Right hindlimb (tissue), 1 donor: ENCODE measurements at places on chromosomes 16 and 17.

DNA sequence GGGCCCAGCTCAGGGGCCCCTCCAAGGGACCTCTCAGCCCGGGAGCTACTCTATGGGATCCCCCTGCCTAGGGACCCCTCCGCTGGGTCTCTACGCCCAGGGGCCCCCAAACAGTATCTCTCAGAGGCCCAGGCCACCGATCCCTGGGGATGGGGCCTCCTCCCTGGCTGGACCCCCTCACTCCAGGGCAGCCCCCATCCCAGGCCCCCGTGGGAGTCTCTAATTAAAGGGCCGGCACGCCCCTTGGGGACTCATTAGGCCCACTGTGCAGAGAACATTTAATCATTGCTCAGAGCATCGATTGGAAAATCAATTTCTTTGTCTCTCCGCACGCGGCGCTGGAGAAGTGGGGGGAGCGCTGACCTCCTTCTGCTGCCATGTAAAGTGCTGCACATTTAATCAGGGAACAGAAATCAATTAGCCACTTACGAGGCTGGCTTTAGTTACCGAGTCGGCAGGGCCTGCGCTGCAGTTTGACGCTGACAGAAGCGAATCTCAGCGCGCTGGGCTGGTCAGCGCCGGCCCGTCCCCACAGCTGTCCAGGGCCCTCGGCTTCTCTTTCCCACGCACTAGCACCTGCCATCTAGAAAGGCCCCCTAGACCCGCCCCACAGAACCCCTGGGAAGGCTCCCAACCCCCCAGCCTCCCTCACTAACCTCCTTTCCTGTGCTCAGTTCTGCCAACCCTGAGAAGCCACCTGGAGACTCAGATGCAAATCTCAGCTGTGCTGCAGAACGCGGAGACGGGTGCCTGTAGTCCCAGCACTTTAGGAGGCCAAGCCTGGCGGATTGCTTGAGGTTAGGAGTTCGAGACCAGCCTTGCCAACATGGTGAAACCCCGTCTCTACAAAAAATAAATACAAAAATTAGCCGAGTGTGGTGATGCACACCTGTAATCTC, 20.2 kb upstream of the C1QL1 start:
- DNase-seq, result no peak

- DNase-seq, result peak; percentile 58
Measured at GRCh38 chr17:58338841-58339754, 10.5 kb upstream of the TSPOAP1 start.

GRCh38 chr16:2816751-2817339, at the start of gene PRSS21:
Gene PRSS21, plus strand, starts transcription at chr16:2817237. Its CDS starts 32 bp downstream, at chr16:2817269.
- DNase-seq, result peak; percentile 12

DNA sequence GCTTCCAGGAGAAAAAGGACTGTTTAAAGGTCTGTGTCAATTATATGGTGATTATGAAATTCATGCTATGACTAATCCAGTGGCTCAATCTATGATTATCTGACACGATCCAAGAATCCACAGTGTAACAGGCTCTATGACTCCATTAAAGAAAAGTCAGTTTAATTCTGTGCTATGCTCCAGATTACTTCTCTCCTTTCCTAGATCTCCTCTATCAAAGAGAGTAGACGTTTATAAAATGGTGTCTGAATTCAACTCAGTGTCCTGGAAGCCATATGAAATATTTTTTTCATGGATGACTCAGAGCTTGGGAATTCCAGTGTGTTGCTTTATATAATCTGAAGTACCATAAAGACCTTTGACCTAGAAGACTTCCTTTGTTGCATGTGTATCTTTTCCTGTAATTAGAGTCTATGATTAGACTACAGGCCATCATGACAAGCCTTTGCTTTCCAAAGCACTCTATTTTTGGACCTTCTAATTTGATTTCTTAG, 27.0 kb upstream of the NF1 start:
- DNase-seq, result no peak

DNA sequence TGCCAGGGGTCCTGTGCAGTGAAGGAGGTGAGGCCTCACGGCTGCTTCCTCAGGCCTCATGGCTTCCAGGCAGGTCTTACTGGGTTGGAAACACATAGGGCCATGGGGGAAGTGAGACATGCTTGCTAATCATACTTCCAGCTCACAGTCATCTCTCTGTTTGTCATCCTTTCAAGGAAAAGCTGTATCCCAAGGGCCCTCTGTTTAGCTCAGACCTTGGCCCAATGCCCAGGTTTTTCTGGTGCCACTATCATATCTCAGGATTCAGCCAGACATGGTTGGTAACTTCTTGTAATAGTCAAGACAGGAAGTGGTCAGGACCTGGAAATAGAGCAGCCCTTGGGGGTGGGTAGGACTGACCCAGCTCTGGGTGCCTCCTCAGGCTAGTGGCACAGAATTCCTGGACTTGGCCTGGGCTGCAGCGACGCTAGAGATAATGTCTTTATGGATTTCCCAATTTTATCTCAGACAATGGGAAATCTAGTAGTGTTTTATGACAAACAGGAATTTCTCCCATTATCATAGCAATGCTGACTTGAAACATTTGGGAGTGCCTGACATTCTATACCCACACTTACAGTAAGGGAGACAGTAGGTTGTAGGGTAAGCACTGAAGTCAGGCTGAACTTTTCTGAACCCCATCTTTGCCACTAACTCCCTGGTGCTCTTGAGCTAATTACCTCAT, 13.5 kb upstream of the ITGB3 start:
- peak; percentile 76 for DNase-seq

GRCh38 chr17:57009737-57010445, 32.0 kb downstream of the SCPEP1 start:
- DNase-seq, result no peak

DNA sequence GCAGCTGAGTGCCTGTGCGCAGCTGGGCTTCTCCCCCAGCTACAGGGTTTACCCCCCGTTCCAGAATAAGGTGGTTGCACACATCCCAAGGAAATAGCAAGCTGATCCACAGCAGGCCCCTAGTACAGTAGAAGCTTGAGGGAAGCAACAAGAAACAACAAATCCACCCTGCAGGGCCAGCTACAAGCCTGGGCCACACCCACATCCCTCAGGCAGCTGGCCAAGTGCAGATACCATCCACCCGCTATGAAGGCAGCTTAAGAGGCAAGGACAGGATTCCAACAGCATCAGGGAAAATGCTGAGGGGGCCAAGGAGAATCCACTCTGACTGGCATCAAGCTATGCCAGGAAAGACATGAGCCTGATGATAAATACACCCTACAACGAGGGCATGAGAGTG, 66.9 kb upstream of the RCVRN start:
- peak; percentile 83 for DNase-seq

DNA sequence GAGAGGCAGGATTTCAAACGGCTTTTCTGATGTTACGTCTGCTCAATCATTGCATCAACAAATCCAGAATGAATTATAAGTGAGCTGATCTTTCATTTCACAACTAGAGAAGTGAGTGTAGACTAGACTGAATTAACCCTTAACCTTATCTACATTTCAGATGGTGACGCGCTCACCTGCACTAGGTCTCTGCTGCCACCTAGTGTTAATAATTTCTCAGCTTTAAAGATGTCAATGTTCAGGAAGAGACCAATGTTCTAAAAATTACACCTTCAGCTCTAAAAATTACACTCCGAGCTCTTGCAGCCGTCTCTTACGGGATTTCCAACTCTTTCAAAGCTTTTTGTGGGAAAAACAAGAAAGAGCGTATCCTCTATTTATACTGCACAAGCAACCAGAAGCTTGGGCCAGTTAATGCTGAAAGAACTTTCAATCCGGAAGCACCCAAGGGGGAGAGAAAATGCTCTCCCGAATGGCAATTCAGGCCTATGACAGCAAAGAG, 88.2 kb upstream of the FA2H start:
- no peak for DNase-seq

DNA sequence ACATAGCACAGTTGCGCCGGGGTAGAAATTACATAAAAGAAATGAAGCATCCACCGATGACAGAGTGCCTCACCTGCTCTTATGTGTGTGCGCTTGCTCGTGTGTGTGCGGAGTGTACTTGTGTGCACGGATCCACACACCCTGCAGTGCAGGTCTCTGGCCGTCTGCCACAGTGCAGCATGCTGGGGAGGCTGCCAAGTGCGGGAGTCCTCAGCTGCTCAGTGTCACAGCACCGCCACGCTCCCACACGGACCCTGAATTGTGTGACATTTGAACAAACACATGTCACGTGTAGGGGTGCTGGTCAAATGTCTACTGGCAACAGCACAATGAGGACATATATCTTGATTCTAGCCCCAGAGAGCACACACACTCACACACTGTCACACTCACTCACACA, 243.0 kb upstream of the MYOCD start:
- peak; percentile 25 for DNase-seq

DNA sequence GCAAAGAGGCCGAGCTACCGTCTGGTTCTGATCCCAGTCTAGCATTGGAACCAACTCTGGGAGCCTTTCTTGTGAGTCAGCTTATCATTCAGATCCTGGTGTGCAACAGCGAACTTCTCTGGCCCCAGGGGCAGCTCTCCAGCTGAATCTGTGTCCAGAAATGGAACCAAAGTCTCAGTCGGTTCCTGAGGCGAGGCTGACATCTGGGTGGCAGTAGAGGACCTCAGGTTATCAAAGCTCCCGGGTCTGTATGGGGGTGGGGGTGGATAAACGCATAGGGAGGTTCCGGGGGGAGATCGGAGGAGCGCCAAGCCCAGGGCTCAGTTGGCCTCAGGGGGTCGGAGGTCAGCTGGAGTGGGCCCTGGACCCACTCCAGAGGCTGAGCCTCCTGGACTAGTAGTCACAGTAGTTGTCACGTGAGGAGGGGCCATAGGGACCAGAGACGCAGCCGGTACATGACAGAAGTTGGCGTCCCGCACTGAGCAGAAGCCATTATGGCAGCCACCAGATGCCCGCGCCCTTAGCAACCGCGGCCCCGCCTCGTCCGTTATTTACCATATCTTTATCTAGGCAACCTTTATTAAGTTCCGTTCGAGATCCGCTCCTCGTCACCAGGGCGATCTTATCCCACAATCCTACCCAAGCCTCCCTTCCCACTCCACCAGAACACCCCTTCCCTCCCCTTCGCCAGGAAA, 12.9 kb downstream of the RDM1 start:
- no peak for DNase-seq

DNA sequence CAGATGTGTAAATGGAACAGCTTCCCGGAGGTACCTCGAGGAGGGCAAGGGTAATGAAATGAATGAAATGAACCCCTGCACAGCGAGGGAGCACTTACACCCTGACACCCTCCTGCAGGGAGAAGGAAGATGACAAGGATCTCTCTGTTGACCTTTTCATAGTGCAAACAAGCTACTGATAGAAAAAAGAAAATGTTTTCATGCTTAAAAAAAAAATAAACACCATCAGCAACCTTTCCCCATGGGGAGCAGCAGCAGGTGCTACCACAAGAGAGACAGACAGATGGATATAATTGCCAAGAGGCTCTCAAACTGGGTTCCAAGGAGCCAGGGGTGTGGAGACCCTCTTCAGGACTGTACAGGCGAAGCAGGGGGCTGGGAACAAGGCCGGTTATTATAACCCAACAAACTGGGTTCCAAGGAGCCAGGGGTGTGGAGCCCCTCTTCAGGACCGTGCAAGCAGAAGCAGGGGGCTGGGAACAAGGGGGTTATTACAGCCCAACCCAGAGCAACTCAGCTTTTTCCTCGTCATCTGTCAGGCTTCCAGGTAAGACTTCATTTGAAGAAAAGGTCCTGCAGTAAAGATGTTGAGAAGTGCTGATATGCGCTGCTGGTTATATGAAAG, 718 bp upstream of the RPH3AL start:
- DNase-seq, result no peak

DNA sequence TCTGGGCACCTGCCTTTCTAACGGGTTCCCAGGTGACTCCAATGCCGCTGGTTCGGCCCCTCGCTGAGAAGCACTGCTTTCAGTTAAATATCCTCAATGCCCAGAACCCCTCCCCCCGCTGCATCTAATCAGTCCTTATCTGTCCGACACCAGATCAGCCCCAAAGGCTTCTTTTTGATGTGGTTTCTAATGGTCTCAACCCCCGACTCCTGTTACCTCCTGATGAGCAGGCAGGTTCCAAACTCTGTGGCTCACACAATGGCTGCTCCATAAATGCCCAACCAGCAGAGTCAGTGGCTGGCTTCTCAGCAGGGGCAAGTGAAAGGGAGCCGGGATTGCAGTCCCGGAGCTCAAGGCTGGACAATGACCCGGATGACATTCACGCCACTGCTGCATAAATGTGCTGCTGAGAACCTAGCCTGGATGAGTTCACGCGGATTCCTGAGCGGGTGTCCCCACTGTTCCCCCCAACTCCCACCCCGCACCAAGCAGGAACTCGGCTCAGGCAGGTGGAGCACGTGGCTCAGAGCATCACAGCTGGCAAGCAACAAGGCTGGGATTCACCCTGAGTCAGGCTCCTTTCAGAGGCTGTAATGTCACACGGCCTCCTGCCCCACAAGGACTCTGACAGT, 1.0 kb upstream of the SLC38A8 start:
- no peak for DNase-seq

GRCh38 chr16:12420661-12421209, 383.0 kb downstream of the CPPED1 start:
- DNase-seq, result no peak

GRCh38 chr17:27566671-27567562, 64.1 kb upstream of the LGALS9 start:
- no peak for DNase-seq

GRCh38 chr16:30570636-30571444, 674 bp downstream of the ZNF688 start:
- peak; percentile 66 for DNase-seq

GRCh38 chr17:72523491-72523890, 402.7 kb downstream of the SOX9 start:
- DNase-seq, result no peak

GRCh38 chr16:55856950-55857349, 18.2 kb downstream of the CES5A start:
- DNase-seq, result no peak

GRCh38 chr16:8849411-8850011, 19.3 kb downstream of the CARHSP1 start:
- DNase-seq, result peak; percentile 12

DNA sequence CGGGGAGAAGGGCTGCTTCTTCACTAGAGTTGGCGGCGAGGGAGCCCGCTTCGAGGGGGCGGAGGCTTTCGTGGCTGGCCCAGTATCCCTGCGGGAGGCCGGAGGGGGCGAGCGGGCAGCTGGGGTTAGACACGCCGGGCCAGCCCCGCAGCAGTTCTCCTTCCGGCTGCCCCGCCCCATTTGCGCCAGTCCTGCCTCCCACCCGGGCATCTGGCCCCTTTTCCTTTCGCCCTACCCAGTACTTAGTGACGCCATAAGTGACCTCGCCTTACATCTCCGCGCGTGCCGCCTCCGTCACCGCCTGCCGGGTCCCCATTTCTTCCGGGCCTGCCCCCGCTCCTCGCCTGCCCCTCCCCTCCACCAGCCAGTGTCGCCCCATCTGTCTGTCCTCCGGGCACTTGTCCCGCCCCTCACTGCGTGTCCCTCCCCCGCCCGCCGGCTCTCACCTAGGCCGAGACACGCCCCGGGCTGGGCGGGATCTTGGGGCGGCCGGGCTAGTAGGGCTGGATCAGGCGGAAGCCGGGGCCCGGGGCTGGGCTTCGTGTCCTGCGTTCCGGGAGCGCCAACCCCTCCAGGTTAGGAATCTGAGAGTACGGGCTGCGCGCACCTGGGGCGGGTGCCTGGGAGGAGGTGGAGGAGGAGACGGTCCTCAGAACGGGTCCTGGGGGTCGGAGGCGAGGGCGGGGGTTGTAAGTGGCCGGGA, 14.3 kb downstream of the SPATA32 start:
- DNase-seq, result peak; percentile 71

- DNase-seq, result no peak
Measured at GRCh38 chr16:72689851-72690250, 358.1 kb downstream of the ZFHX3 start.
